ENCODE measurements at places on chromosomes 4 and X.

DNA sequence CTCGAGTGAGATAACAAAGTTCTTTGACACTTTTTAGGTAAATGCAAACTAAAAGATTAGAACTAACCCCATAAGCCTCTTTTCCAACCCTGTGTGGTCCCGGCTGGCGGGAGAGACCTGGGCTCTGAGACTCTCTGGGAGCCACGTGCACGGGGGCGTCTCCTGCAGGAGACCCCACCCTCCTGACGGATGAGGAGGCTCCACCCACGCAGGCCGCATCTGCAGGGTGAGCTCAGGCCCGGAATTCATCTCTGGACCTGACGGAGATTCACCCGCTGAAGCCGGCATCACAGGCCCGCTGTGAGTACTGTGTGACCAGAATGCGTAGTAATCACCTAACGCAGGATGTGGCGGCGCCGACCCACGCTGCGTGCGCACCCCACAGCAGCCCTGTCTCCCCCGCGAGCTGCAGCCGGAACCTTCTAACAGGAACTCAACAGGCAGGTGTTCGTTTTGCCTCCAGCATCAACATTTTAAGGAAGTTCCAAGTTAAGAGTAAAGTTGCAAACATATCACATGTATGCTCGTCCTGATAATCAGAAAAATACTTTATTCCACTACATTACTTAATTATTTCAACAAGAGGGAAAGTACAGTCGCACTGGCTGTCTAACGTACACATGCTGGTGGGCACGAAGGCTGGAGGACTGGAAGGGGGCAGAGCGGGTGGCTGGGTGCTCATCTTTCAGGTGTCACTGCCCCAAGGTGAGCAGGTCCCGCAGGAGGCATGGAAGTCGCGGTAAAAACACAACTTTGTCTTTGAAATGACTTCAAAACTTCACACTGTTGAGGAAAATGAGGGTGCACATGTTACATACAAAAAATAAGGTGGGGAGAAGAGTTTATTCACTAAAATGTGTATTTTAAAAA lies 44.5 kb downstream of the FGFRL1 start:
- DNase-seq: peak; percentile 52

DNA sequence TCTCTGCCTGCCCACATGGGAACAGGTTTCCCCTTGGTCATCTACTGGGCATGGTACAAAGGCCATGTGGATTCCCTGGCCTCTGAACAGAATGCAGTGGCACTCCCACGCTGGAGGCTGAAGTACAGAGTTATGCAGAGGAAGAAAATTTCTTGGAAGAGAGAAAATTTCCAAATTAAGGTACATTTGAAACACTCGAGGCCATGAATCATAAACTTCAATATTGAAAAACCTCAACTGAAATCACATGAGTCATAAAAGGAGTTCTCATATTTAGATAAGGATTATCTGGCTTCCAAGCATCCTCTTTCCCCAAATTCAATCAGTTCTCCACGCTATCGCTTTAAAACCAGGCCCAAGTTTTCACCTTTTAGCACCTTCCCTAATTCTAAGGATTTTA lies 28.1 kb upstream of the TXK start:
- DNase-seq: peak; percentile 42

- DNase-seq: no peak
These were observed 114.7 kb upstream of the INTU start for GRCh38 chr4:127518046-127518445.

DNA sequence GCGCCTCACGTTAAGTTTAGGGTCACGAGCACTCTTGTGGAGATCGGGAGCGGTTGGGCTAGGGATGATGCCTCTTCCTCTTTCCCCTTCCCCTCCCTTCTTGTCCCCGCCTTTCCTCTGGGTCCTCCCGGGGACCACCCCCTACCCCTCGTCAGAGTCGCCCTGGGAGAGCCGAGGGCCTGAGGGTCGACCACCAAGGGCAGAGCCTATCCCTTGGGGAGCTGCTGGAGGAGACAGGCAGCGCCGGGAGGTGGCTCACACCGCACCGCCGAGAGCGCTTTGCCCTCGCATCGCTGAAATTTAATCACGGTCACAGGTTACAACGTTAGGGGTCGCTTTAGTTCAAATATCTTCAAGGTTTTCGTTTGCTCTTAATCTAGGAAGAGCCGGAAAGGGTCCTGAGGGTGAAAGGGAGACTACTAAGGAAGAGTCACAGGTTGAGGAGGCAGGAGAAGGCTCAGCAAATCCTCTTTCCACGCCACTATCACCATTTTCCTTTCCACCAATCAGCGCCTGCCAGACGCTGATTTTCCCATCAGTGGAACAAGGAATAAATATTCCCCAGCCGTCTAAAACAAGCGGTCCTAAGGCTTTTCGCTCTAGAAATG lies 528 bp upstream of the SNCA start:
- peak; percentile 3 for DNase-seq

DNA sequence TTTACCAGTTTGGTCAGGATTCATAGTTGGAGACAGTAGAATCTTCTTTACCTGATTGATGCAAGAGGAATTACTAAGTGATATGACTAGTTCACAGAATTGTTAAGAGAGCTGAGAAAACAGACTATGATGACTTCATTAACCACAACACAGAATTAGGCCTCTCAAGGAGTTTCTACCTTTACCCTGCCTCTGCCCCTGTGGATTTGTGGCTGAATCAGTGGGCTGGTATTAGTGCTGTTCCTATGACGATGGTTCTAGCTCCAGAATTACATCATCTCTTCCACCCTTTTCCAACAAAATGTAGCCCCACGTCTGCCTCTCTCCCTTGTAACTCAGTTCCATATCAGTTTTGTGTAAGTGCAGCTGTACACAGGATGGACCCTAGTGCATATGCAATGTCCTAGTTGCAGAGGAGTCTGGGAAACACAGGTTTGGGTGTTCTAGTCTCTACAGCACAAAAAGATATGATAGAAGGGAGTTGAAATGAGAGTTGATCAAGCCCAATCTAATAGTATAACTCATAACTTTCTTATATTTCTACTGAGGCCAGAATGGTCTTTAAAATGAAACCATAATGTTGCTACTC lies 99.3 kb downstream of the ANXA5 start:
- peak; percentile 69 for DNase-seq

- DNase-seq: no peak
These were observed 113.7 kb upstream of the ACTRT1 start for GRCh38 chrX:128165884-128166408.

DNA sequence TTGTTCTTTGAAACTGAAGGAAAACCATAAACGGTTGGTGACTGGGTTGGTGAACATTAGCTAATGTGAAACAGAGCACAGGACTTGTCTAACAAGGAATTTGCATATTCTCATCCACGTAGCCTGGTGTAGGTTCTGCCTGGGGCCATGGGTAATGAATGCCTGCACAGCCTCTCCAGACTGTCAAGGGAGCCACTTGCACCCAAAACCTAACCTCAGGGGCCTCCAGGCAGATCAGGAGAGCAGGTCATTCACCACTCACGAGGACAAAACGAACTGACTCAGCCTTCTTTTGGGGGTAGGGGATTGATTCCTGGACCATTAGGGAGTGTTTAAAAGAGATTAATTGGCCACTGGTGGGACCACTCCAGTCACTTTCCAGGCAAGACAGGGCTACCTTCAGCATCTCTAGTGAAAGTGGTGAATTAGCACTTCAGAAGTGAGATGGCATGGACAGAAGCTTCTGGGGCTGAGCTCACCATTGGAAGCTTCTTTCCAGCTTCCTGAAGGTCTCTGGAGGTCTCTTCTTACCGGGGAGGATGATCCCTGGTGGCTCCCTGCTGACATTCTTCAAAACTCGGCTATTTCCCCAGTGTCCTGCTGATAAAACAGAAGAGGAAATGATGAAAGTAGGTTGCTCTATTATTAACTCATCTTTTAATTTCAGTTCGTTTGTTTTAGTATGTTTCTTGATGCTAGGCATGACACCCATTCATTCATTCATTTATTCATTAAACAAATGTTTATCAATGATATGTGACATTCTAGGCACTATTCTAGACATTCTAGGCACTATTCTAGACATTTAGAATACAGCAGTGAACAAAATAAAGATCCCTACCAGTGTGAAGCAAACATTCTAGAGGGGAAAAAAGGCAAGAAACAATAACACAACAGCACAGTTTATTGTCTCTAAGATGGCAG lies 104.5 kb upstream of the LNX1 start:
- no peak for DNase-seq

DNA sequence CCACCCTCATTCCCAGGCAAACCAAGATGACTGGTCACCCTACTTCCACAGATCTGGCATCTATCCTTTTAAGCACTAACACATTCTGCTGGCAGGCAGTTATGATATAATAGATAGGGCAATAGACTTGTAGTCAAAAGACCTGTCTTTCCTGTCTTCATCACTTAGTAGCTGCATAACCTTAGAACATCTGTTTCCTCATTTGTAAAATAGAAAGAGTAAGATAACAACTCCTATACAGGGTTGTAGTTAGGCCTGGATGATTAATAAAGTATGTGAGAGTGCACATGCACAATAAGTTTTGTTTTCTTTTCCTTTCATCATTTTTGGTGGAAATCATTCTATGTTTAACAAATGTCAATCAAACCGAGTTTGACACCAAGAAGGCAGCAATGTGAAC lies 72.1 kb downstream of the GPR82 start:
- DNase-seq: no peak

DNA sequence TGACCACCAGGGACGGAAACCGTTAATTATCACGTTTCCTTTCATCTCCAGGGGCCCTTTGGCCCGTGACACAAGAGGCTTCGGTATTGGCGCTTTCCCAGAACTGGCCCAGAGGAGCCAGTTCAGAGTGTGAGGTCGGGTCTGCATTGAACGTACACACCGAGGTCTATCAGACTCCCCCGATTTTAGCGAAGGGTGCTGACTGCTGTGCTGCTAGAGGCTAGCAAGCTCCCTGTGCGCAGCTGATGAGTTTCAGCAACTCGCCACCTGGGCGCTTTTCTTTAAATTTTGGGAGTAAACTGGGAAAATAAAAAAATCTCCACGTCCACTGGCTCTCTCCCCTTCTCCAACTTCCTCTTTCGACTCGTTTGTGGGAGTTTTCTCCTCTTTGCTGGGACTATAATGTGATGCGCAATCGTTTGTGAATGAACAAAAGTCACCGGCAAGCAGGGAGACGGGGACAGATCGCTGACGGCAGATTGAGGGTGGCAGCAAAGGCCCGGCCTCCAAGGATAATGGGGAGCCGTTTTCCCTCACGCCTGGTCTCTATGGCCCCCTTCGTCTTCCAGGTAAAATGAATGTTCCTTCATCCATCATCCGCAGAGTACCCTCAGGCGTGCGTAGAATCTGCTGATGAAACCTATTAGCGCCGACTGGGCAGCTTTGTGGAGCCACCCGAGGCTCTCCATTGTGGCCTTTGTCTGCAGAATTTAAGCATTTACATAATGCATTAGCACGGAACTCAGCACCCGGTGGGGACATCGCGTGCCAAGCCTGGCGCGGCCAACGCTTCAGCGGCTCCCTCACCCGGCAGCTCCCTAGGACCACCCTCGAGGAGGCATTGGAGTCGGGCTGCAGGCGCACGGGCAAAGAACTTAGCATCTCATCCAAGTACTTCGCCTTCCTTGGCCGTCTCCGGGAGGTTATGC lies 1.6 kb upstream of the LRAT start:
- no peak for DNase-seq

DNA sequence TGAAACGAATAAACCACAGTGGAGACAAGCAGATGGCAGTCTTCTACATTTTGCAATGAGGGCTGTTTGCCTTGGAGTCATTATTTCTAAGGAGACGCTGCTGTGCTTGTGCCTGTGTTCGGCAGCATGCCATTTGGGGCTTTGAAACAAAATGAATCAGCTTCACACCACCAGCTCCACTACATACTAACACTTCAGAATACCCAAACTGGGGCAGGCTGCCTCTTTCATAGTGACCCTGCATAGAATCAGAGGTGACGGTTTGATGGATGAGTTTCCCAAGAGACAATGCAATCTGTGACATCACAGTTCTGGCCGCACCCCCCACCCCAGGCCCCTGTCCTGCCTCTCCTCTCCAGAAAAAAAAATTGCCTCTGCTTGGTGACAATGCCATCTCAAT lies 57.1 kb upstream of the MID1 start:
- peak; percentile 38 for DNase-seq

GRCh38 chrX:69136546-69137331 lies 28.5 kb downstream of the PJA1 start:
- peak; percentile 23 for DNase-seq

DNA sequence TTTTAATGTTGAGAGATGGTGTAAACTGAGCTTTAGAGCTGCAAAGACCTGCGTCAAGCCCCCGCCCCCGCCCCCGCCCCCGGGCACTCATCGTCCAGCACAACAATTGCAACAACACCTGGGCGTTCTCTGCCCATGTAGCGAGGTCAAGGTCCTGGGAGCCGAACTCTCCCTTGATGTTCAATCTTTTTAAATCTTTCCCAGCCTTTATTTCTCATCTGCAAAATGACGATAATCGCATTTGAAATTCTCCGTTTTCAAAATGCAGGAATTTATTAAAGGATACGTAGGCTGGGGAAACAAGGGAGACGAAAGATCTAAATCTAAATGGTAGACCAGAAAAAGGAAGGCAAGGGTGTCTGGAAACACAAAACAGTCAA lies 648 bp upstream of the MSMO1 start:
- DNase-seq: peak; percentile 30

DNA sequence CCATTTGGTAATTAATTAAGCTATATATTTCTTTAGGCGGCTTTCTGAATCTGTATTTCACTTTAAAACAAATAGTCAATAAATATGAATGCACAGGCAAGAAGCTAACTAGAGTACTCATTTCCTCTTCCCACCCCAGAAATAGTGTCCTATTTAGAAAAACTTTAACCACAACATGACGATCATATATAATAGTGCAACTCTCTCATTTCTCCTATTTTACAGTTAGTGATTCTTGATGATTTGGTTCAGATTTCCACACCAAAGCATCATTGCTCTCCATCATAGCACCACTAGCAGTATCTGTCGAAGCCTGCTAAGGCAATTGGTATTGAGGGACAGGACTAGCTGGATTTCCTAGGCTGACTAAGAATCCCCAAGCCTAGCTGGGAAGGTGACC lies 184.0 kb upstream of the GALNTL6 start:
- DNase-seq: no peak

DNA sequence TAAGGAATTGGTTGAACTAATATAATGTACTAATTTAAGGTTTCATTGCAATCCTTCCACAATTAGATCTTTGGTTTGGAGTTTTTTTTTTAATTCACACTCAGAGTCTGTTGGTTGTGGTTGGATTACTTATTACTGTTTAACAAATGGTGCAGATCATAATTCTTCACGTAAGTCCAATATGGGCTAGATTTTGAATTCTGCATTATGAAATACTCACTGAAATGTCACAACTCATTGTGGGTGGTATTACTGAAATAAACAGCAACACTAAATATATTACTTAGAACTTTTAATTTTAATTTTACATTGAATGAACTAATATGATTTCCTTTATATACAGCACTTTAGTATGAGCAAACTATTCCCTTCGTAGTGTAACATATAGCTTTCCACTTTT lies 94.2 kb upstream of the MYOZ2 start:
- no peak for DNase-seq

DNA sequence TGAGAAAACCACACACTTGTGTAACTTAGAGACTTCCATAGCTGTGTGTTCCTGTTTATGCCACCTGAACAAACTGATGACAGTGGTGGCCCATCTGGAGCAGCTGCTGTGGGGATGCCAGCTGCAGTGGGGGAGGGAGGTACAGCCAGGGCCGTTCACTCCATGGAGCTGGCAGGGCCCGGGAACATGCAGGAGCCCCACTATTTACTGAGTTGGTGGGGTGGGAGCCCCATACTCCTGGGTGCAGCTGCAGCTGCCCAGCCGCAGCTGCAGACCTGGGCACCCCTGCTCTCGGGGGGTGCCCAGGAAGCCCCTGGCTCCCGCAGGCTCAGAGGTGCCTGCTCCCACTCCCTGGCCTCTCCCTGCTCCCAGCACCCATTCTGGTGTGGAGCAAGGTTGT lies 398.6 kb upstream of the RASGEF1B start:
- no peak for DNase-seq
